ENCODE measurements at places on chromosomes 5 and 9.

GRCh38 chr5:79508354-79508753, 5.6 kb downstream of the HOMER1 start:
- no peak for DNase-seq

DNA sequence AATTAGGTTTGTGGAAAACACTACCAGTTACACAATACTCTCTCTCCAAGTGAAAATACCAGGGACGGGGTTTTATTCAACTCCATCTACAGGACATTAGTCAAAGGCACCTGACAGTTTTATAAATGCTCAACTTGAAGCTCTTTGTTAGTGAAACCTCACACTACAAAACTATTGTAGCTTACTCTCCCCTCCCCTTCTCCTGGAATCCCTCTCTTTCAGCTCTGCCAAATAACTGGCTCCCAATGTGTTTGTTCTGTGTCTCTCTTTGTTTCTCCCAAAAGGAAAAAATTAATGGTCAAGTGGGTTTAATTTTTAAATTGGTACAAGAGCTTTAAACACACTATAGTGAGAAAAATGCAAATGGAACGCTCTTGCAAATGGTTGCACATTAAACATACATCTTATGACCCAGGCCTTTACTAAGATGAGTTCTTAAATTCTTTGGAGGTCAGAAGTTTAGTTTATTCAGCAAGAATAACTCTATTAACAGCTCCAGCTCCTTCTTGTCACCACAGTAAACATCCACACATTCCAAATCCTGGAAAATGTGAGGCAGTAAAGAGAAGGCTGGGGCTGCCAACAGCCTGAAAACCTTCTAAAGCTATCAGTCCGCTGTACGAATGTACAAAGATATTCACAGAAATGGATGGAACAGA, 48.4 kb downstream of the ZNF608 start:
- DNase-seq = no peak

DNA sequence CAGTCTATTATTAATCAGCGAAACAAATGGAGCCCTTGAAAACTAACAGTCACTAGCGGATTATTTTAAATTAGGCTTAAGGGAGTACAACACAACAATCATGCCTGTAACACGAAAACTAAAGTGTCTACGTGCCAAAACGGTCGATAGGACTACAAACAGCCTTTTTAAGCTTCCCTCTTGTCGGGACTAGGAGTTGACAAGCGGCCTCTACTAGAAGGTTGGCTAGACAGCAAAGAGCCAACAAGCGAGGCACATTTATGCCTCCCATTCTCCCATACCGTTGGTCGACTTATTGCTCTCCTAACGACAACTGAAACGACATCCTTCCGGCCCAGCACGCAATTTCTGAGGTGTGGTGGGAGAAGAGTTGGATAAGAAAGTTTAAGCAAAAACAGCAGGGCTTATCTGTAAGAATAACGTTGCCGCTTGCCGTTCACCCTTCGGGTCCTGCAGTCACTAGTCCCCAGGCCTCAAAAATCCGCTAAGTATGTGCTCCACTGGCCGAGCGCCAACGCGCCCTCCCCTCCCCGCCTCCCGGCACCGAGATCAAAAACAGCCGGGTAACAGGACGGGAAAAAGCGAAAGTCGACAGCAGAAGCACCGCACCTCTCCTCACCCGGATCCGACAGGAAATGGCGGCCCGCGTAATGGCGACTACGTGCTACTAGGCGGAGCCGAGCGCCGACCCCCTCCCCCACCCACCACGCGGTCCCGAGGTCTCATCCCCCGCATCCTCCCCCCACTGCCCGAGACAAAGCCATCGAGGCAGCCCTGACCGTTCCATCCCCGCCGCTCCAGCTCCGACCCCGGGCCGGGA, 813 bp downstream of the HNRNPK start:
- no peak for DNase-seq

DNA sequence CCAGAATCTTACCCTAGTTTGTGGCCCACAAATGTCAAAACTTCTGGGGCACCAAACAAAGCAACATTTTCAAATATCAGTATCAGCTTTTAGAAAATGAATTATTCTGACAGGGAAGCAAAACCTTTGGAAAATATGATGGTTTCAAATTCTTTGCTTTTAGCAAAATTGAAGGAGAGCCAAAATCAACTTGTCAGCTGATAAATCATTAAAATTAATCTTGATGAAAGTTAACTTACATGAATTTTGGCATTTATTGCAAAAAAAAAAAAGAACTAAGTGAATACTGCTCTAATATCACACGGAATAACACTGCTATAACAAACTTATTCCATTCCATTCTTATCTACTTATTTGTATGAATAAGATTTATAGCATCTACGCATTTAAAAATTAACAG, 158.1 kb upstream of the TARS1 start:
- DNase-seq = no peak

DNA sequence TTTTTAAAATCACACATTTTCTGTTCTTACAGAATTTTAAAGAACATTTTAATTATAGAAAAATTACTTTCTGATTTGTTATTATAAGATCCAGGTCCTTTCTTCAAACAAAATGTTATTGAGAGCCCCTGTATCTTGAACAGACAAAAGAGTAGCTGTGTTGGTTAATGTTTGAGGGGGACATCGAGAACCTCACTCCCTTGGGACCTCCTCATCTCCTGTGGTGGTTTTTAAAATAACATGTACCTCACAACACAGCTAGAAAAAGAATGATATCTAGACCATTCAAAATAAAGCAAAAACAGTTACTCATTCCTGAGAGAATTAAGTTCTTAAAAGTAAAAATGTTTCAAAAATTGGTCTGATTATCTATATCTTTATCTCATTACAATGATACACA, 54.7 kb downstream of the VCAN start:
- no peak for DNase-seq

DNA sequence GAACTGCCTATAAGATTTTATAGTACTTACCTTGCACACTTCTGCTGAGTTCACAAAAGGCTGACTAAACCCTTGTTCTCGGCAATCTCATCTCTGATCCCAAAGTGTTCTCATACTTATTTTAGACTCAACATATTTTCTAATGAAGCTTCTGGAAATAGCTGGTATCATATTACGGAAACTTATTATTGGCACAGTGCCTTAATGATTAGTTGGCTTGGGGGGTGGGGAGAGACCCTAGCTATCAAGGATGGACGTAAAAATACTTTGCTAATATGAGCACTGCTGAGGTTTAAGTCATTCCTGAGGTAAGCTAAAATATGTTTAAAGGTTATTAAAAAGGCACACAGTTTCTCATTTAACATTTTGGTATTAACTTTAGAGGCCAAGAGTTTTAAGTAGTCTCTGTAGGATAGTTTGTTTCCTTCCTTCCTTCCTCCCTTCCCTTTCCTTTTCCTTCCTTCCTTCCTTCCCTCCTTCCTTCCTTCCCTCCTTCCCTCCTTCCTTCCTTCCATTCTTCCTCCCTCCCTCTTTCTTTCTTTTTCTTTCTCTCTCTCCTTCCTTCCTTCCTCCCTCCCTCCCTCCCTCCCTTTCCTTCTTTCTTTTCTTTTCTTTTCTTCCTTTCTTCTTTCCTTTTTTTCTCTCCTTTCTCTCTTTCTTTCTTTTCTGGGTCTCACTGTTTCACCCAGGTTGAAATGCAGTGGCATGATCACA, 31.5 kb downstream of the ZSWIM6 start:
- DNase-seq = no peak

GRCh38 chr5:135505973-135506372, 29.8 kb downstream of the NEUROG1 start:
- DNase-seq = peak; percentile 13

DNA sequence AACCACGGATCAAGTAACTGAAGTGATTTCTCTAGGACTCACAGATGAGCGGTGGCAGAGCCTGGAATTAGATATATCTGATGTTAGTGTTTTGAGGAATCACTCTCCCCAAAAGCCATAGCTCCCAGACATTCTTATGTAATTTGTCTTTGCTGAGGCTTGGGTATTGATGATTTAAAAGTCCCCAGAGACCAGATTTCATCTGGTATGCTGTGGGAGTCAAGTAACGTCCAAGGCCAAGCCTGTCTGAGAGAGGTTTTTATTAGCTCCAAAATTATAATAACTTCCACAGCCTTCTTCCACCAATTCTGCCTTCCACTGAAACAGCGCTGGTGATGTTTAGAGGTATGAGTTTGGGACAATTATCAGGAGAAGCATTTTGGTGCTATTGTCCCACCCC, 21.3 kb upstream of the KCNIP1 start:
- DNase-seq = no peak

GRCh38 chr9:21095561-21095960, 17.8 kb upstream of the IFNB1 start:
- no peak for DNase-seq

DNA sequence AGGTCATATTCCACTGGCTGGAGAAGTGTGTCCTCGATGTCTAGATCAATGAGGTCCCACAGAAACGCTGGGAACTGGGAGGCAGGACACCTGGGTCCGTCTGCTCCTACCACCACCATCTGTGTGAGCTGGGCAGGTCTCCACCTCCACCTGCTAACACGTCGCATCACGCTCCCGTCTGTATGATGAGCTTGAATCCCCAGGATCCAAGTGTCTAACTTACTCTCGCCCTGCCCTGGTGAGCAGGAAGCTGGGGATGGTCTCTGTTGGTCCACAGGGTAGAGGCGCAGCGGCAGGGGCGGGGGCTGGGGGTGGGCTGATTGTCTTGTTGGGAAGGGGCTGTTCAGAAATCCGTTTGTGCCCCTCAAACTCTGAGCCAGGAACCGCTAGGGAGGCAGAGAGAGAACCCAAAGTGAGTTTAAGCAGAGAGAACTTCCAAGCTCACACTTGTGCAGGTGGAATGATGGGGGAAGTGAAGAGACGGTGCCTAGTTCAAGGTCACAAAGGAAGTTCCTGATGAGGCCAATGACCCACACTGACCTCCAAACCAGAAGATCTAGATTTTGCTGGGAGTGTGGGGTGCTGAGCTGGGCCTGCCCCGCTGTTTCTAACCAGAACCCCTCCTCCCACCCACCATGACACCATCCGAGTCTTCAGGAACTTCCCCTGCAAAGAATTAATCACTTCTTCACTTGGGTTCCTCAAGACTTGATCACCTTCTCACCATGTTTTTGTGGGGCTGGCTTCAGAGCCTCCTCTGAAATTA, 21.1 kb downstream of the ORM2 start:
- DNase-seq = no peak

DNA sequence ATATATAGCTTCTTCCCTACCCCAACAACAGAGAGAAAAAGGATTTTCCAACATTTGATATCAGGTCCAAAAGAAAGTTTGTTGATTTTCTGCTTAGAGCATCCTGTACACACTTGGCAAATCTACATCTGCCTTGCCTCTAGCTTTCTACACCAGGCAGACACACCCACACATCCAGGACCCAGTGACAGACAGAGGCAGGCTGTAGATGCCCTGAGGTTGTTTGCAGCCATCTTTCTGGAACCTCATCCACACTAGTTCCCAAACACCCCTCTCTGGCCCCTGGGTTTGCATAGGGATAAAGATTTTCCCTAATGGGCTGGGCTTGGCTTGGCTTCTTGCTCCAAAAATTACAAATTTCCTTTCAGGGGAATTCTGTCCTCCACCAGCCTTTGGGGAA, 138.2 kb upstream of the FST start:
- no peak for DNase-seq

DNA sequence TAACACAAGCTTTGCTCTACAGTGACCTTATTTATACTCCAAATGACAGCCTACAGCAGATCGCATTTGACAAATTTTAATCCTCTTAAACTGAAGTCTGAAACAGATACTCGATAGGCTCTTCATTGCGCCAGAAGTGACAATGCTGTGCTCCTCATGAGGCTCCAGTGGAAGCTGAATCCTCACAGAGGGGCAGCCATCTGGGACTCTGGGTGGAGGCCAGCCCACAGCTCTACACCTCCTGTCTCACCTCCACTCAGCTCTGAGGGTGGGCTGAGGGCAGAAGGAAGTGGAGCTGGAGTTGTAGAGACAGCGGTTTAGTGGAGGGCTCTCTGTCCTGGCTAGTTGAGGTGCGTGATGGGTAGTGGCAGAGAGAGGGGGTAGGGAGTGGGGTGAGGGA, 283.3 kb upstream of the ANKRD55 start:
- DNase-seq = no peak

DNA sequence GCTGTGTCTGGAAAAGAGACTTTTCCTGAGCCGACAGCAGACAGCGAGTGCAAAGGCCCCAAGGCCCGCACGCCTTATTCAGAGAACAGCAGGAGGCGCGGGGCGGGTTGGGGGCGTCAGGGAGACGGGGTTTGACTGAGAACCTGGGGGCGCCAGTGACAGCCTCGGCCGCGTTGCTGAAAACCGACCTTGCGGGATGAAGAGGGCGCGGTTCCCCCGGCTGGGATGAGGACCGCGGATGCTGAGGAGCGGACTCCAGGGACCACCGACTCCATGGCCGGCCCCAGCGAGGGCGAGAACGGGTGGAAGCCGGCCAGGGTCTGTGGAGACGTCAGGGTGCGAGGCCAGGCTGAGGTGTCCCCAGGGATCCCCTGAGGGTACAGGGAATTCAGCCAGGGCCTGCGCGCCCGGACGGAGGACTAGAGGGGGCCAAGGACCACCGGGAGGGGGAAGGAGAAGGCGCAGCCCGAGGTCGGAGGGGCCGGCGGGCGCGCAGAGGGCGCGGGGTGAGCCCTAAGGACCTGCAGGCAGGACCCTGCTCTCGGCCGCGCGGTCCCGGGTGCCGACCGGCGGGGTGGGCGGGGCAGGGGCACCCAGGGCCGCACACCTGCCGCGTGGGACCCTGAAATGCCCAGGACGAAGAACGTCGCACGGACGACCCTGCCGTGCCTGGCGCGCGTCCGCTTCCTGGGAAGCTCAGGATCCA, 837 bp upstream of the AHRR start:
- no peak for DNase-seq

DNA sequence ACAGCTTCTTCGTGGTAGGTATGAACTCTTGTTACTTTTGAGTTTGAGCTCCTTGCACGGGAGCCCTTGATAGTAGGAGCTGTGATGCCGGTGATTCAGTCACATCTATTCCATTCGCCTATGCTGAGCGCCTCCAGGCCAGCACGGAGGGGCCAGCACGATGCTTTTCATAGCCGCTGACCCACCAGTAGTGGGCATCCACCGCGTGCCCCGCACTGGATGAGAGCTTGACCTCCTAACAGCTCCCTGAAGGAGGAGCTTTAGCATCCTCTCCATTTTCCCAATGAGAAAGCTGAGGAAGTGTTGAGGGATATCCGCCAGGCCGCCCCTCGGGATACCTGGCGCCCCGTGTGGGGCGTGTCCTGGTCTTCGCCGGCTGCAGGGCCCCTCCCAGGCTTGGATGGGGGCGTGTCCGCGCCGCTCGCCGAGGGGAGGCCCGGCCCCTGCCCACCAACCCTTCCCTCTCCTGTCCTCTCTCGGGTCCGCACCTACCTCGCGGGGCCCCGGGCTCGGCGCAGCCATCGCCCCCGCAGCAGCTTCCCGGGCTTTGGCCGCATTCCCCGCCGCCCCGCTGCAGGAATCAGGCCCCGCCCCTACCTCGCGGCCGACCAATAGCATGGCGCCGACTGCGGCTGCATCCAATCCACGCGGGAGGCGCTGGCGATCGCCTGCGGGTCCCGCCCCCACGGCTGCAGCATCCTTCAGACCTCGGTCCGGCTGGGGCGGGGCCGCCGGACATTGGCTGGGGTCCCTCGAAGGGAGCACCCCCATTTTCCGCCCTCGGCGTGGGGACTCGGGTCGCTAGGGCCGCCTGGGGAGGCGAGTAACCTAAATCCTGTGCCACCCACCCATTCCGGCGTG, at the start of gene PIP5KL1:
PIP5KL1 (minus strand) TSS at position 547 of the 861 bp plus-strand sequence; CDS start at position 522, 25 bp downstream.
- peak; percentile 51 for DNase-seq

GRCh38 chr5:177496727-177497291, 595 bp downstream of the PDLIM7 start:
- peak; percentile 39 for DNase-seq
